ENCODE measurements at places on chromosomes 6 and 20.
A peak's percentile ranks its signal among the peaks of the same experiment; 100 is the strongest.

DNA sequence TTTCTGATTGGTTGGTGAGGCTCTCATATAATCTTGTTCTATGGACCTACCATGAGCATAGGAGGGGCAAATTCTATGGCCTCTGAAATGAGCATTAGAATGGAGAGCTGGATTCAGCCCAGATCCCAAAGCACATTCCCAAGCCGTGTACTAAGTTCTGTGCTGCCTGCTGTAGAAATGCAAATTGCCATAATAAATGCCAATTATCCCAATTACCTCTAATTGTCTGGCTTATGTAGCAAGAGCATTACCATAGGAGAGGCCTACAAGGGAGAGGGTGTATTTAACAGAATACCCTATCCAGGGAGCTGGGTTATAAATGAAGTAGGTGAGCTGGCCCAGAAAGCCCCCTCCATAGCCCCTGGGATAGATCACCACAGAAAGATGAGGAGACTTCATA, 126.8 kb downstream of the LRFN2 start:
- no peak for DNase-seq

- DNase-seq, result no peak
Measured at GRCh38 chr20:1376007-1376406, 16.8 kb downstream of the FKBP1A start.

GRCh38 chr6:137846772-137847313, 20.2 kb upstream of the TNFAIP3 start:
- no peak for DNase-seq

DNA sequence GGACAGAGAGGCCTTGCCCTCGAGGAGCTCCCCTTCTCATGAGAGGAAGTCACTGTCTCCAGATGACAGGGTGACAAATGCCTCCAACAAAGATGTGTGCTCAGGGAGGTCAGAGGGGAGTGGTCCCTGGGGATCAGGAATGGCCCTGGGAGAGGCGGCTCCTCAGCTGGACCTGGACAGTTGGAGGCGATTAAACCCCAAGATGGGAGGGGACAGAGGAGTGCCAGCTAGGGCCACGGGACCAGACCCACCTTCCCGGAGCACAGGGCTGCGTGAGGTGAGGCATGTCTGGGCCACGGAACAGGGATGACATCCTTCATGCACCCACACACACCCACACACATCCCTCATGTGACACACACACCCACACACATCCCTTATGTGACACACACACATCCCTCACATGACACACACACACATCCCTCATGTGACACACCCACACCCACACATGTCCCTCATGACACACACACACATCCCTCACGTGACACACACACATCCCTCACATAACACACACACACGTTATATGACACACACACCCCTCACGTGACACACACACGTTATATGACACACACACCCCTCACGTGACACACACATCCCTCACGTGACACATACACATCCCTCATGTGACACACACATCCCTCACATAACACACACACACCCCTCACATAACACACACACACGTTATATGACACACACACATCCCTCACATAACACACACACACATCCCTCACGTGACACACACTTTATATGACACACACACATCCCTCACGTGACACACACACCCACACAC, 57.4 kb upstream of the SLCO4A1 start:
- DNase-seq, result no peak

DNA sequence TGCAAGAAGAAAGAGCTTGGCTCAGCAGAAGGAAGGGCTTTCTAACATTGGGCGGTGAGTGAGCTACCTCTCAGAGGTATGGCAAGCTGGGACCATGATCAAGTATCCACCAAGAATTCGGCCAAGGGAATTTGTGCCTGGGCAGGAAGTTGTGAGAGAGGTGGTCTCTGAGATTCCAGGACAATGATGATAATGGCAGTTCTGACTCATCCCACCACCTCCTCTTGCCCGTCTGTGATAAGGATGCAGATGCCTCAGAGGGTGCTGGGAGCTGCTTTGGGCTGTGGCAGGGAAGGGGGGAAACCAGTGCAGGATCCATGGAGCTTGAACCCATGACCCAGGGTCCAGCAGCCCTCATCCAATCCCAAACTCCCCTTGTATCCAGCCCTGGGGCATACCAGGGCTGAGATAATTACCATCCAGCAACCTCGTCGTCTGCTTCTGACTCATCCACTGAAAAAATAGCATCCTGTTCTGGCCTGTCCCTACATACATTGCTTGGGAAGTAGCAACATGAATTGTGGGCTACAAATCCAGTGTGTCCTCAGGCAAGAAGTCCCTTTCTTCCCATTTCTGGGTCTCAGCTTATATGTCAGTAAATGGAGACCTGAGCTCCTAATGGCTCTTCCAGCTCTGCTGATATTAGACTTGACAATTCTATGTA, 5.9 kb downstream of the TGM6 start:
- DNase-seq, result no peak

GRCh38 chr6:44020664-44021425, 106.4 kb downstream of the MRPL14 start:
- no peak for DNase-seq

- no peak for DNase-seq
Measured at GRCh38 chr6:159623156-159623555, 69.9 kb downstream of the SOD2 start.

DNA sequence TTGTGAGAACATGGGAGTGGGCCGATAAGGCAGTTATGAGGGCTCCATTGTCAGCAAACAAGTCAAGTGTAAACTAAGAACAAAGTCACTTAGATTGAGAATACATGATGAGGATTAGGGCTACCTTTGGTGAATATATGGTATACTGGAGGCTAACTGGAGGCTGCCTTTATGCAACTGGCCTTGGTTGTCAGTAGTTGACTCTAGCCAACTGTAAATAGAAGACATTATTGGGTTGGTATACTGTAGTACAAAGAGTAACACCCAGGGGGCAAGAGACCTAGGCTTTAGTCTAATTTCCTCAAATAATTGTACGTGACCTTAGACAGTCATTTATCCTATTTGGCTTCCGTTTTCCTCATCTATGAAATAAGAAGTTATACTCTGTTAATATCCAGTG, 235.2 kb downstream of the ARID1B start:
- DNase-seq, result no peak

GRCh38 chr6:26568601-26569432, 27.9 kb upstream of the ABT1 start:
- peak; percentile 95 for DNase-seq

- no peak for DNase-seq
Measured at GRCh38 chr6:112169541-112169940, 82.2 kb downstream of the FAM229B start.

GRCh38 chr6:89777455-89777854, 42.1 kb downstream of the MDN1 start:
- DNase-seq, result no peak

- no peak for DNase-seq
Measured at GRCh38 chr6:170225852-170226417, 64.9 kb downstream of the DLL1 start.

- no peak for DNase-seq
Measured at GRCh38 chr6:108633436-108633835, 72.7 kb downstream of the FOXO3 start.
